A549 treated with GW870086 at 1 μM for 4 hours (cell line): ENCODE measurements at places on chromosomes 2 and 18. TPM values are rescaled to one million over a fixed set of nuclear protein-coding genes. Genes with fewer than 3 reads are reported as not detected.

Gene ZNF892
- total RNA-seq: 0.26 to 0.69 TPM (median 0.43 TPM) in 5 replicates

Gene TSGA10
- 1.6 to 3.6 TPM (median 2.5 TPM) in 5 replicates for total RNA-seq

Gene IL36G
- total RNA-seq: 0.13 TPM in 1 of 5 replicates, not detected in the others

Gene PSMA8
- total RNA-seq: not detected in 5 replicates

Gene STK17B
- 5.8 to 8.3 TPM (median 7.1 TPM) in 5 replicates for total RNA-seq

Gene RAB1A
- 201 to 251 TPM (median 240 TPM) in 5 replicates for total RNA-seq

Gene CNDP1
- not detected in 5 replicates for total RNA-seq

Gene B3GNT7
- total RNA-seq: 2.9 to 3.5 TPM (median 3.4 TPM) in 5 replicates

Gene CPO
- not detected in 5 replicates for total RNA-seq

Gene CAPN14
- total RNA-seq: 0.05 TPM in 1 of 5 replicates, not detected in the others

Gene ANKRD30B
- total RNA-seq: not detected in 5 replicates

Gene HNMT
- total RNA-seq: 0.36 to 1.3 TPM (median 0.96 TPM) in 5 replicates

Gene SLC4A5
- total RNA-seq: 0.11 to 0.47 TPM (median 0.20 TPM) in 5 replicates

Gene IER3IP1
- total RNA-seq: 16.9 to 26.8 TPM (median 17.9 TPM) in 5 replicates
